ENCODE measurements at places on chromosomes 3 and 15.

- no peak for DNase-seq
Observed at GRCh38 chr3:48756640-48757039, 39.6 kb upstream of the IP6K2 start.

GRCh38 chr3:119841808-119842471 is 60.0 kb downstream of the NR1I2 start:
- DNase-seq: no peak

DNA sequence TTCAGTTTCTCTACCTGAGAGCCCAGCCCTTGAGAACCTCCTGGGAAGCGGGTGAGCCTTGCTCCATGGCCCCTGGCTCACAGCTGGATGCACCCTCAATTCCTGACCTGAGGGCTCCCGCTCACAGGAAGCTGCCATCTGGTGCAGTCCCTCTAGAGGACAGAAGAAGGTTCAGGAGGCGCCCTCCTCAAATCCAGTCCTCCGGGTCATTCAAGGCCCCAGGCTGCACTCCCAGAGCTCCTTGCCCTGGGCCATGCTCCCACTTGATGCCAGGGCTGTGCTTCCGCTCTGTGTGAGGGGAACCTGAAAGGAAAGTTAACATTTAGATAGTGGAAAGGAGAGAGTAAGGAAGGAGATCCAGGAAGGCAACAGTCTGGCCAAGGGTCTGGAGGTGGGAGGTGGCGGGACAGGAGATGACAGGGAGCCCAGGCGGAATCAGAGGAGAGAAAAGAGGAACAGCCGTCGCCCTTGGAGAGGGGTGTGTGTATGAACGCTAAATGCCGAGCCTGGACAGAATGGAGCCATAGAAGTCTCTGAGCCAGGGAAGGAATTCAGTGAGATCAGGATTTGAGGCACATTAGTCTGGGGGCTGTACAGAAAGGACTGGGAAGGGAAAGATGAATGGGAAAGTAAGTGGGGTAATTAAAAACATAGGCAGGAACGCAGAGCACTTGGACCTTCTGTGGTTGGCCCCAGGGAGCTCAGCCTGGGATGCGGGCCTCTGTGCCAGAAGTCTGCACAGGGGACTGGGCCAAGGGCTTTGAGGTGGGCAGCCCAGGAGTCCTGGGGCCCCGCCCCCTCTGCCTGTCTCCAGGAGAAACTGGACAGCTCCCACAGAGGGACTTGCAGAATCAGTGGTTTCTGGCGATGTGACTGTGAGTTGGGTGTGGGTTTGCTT is 26.1 kb downstream of the TBC1D21 start:
- no peak for DNase-seq

- DNase-seq: no peak
Observed at GRCh38 chr3:101501783-101502182, 11.2 kb downstream of the SENP7 start.

GRCh38 chr3:13165576-13165975 is 92.3 kb upstream of the IQSEC1 start:
- no peak for DNase-seq

DNA sequence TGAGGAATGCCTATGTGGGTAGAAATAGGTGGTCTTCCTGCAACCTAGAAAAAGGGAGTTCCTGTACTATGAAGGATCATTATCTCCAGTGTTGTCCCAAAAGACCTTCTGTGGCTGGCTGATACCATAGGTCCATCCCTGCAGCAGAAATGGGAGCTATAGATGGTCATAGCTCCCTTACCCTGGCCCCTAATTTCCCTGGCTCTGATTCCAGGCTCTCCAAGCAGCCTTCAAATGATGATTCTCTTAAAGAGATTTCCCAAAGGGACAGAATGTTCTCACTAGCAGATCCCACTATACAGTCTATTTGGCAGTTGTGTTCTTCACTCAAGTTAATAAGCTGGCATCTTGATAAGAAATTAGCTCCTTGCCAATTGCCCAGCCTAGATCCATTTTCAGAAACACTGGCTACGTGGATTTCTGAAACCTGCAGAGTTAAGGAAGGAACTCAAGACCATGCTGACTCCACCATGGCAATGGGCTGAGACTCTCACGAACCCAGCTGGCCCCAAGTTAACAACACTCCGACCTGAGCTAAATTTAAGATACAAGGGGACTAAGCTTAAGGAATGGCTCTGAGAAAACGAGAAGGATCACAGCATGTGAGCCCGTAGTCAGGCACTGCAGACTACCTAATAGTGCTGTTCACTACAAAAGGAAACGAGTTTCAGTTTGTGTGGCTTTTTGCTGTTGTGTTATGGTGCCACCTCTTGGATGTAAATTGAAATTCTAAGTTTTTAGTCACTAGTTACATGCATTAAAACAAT is 11.4 kb downstream of the C15orf40 start:
- no peak for DNase-seq

GRCh38 chr15:45616901-45617323 is 17.9 kb upstream of the SQOR start:
- no peak for DNase-seq

Measured in stimulated activated naive CD4-positive, alpha-beta T cell treated with Interleukin-2 at 50 U/mL for 16 hours (primary cell).